ENCODE measurements at places on chromosomes 6 and 20. TPM values are rescaled to one million over a fixed set of nuclear protein-coding genes. Genes with fewer than 3 reads are reported as not detected.

The MUC21 gene
- not detected for total RNA-seq

The HSD17B8 gene
- 11.4 TPM for total RNA-seq

The JPH2 gene
- total RNA-seq, result 0.05 TPM

The PAK5 gene
- total RNA-seq, result not detected

The BIRC7 gene
- not detected for total RNA-seq

The FOXC1 gene
- 0.08 TPM for total RNA-seq

The PXDC1 gene
- 1.1 TPM for total RNA-seq

The DHX35 gene
- total RNA-seq, result 7.1 TPM

The DXO gene
- 16.7 TPM for total RNA-seq

The MAK gene
- total RNA-seq, result 0.15 TPM

The OOEP gene
- 0.33 TPM for total RNA-seq

The BRD2 gene
- total RNA-seq, result 290 TPM

The FNDC1 gene
- total RNA-seq, result not detected

The FLRT3 gene
- not detected for total RNA-seq

The KHDC1L gene
- total RNA-seq, result 0.58 TPM

The OR12D3 gene
- total RNA-seq, result not detected

The ZNF335 gene
- 36.7 TPM for total RNA-seq

The PABPC1L gene
- total RNA-seq, result 57.9 TPM

The SAMD5 gene
- total RNA-seq, result not detected

The TFAP2A gene
- total RNA-seq, result not detected

The TGM3 gene
- not detected for total RNA-seq

The ASF1A gene
- 59.8 TPM for total RNA-seq

The AKAP12 gene
- total RNA-seq, result 1.1 TPM

The ENPP3 gene
- 0.45 TPM for total RNA-seq

The BANF2 gene
- not detected for total RNA-seq

The SLC22A7 gene
- not detected for total RNA-seq

The CRISP2 gene
- not detected for total RNA-seq

The MUCL3 gene
- not detected for total RNA-seq

The BHLHE23 gene
- not detected for total RNA-seq

The PEX6 gene
- 29.1 TPM for total RNA-seq

The CGA gene
- not detected for total RNA-seq

The GPLD1 gene
- 0.18 TPM for total RNA-seq

The FRS3 gene
- 4.2 TPM for total RNA-seq

Data from activated CD4-positive, alpha-beta memory T cell treated with anti-CD3 and anti-CD28 coated beads, Interleukin-2, amount 10 ng/mL, durations not matched to agents 7 days and 5 days (primary cell).